ENCODE measurements at places on chromosomes 7 and 10.

GRCh38 chr7:149850716-149851115 is 12.5 kb downstream of the ZNF862 start:
- no peak for DNase-seq

GRCh38 chr10:70335246-70335613 is 47.2 kb downstream of the LRRC20 start:
- no peak for DNase-seq

- no peak for DNase-seq
These were observed 138.4 kb downstream of the MDFIC start for GRCh38 chr7:115060095-115060870.

DNA sequence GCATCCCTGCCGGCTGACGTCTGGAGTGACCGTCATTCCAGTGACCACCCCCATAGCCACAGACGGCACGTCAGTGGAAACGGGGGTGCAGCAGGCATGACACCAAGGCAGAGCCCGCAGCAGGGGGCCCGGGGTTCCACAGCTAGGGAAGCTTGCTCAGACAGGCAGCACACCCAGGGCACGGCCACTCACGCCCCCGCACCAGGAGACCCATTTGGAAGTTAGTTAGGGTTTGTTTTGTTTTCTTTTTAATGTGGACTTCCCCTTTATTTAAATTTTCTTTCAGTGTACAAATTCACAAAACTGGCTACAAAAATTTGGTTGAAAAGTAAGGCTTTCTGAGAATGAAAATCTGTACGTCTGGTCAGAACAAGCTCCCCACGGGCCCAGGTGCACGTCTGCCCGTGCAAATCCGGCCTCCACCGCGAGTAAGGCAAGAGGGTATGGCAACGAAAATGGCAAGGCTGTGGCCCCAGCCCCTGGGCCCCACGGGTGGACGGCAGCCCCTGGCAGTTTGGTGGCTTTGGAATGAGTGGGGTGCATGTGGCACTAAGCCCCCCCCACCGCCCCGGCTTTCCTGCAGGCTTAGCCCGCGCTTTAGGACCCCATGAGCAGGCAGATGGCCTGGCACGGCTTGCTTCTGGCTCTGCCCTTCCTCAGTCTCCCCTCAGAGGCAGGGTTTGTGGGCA is 124.2 kb downstream of the FAM53B start:
- DNase-seq, result no peak

DNA sequence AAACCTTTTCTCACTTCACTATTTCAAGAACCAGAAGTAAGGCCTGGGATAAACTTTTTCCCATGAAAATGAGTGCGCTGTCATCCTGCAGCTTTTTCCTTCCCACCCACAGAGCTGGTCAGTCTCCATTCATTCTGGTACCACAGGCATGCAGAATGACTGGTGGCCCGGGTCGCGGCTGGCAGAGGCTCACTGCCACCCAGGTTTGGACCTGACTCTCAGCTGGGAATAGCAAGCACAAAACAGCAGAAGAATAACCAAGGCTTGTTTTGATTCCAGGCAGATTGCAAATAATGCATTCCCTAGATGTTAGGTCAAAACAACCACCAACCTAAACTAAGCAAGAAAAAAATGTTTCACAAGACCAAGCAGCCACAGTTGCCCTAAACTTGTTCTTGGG is 190.5 kb upstream of the NRP1 start:
- no peak for DNase-seq

DNA sequence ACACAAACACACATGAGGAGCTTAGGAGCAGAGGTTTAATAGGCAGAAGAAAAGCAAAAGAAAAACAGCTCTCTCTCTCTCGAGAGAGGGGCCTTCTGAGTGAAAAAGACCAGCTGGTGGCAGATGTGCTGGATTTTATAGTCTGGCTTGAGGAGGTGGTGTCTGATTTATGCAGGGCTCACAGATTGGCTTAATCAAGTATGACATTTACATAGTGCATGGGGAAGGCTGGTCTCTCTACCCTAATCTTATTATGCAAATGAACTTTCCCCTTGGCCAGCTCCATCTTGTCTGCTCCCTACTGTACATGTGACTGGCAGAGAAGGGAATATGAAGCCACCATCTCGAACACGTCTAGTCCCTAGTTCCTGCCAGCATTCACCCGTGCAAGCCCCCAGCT is 219.5 kb upstream of the ZNF804B start:
- no peak for DNase-seq

DNA sequence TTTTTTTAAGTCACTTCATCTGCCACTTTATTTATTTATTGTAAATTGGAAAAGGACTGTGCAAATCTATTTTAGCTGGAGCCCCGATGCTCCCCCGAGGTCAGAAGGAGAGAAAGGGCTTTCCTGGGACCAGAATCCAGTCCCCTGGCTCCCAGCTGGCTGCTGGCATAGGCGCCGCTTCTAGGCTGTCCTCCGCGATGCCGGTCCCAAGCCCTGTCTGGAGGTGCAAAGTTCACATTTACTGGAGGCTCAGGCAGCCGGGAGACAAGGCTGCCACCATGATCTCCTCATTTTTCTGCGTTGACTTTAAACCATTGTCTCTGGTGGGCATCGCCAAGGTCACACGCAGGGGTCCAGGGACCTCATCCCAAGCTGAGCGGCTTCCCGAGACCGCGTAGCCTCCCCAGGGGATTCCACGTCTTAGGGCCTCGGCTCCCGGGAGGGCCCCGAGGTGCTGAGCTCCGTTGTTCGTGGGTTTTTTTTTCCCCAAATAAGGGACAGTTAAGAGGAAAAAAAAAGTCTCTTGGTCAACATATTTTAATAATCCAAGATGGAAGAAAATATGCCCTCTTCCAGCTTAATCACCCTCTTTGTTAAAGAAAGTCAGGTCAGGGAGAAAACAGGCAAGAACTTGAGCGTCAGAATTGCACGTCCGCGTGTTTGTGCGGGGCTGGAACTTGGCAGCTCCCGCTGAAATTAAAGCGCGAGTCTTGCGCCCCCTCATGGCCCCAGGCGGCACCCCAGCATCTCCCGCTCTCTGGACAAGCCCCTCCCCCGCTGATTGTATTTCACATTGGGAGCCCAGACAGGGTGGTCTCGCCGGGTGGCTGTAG is 11.9 kb downstream of the RGR start:
- peak; percentile 76 for DNase-seq

DNA sequence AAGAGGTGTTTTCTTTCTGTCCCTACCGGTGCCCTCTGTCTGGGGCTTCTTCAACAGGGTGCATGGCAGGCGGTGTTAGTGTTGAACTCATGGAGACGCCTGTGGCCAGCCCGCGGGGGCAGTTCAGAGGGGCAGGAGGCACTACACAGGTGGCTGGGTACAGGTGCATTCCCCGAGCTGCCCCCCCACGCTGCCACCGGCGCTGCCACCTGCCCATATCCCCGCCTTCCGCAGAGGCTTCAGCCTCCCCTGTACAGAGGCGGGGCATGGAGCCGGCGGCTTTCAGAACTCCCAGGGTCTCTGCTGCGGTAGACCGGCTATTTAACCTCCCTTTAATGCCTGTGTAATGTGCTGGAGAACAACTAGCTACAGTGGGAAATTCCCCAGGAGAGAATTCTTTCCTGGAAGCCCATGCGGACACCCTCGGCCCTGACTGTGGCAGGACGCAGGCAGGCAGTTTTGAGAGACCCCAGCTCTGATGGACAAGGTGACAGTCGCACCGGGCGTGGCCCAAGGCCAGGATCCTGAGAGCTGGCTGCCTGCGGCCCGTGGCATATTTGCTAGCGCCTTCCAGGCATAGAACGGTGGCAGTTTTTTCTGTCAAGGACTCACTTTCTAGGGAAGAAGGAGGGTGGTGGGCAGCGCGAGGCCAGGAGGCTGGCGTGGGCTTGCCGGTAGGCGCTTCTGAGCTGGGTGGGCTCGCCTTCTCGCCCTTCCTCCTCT is 53.7 kb upstream of the ZNF32 start:
- no peak for DNase-seq

DNA sequence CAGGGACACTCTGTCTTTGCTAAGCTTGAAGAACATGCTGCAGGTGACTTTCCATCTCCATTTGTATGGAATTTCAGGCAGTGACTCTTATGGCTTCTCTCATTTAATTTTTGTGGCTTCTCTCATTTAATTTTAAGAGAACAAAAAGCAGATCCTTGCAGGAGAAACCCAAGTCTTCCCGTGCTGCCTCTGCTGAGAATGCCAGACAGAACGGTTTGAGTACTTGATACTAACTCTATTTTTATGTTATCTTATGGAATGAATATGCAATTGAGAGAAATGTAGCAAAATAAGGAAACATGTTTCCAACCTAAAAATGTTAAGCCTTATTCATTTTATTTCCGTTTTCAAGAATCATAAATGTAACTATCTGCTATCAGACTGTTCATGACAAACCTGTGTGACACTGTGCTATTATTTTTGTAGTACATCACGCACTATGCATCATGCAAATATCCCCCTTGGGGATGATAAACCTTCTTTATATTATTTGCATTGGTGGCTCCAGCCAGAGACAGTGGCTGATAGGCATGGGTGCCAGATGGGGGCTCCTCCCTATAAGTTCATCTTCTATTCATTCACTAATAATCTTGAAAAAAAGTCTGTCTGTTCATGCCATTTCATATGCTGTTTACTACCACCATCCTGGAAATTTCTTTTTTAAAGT is 6.9 kb upstream of the RAPGEF5 start:
- no peak for DNase-seq

- DNase-seq, result peak; percentile 20
These were observed 9.9 kb upstream of the LIPM start for GRCh38 chr10:88792661-88793060.

GRCh38 chr7:140084972-140085371 is 22.2 kb upstream of the PARP12 start:
- DNase-seq, result no peak

DNA sequence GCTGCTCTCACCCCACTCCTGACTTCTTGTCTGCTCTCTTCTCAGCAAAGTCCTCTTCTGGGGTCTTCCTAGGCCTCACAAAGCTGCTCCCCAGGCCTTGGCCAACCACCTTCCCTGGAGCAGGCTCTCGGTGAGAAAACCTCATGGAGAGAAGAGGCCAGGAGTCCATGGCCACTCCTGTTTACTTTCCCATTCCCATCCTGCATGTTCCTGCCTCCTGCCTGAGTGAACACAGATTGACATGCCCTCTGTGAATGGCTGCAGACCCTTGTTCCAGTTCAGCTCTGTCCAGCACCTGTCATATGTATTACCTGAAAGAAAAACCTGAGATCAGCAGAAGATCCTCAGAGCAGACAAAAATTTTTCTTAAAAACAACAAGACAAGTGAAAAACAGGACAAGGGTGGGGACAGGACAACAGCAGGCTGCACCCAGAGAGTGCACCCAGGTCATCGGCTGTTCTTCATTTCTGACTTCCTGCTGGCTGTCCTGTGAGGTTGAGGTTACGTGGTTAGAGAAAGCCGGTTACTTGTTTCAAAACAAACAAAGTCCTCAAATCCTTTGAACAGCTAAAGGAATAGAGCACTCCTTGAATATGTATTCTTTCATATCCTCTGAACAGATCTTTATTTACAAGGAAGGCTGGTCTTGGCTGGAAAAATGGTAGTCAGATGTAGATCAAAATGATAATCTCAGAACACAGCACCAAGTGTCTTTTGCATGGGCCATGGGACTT is 34.0 kb upstream of the DLD start:
- no peak for DNase-seq

DNA sequence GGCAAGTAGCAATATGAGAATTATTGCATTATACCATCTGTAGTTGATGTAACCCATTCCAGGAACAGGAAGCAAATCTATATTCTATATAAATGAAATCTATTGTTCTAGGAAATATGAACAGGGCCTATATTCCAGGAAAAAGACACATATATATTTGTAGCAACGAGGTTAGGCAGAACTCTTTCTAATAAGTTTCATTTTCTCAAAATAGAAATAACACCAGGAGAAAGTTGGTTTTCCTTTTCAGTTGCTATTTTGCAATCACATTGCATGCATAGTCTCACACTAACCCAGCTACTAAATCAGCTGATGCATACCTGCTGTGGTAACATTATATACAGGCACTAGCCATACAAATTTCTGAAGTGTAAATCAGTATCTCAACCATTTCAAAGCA is 6.2 kb upstream of the IFIT2 start:
- DNase-seq, result no peak

GRCh38 chr7:34747867-34748727 is 90.1 kb downstream of the NPSR1 start:
- peak; percentile 64 for DNase-seq

- DNase-seq, result no peak
These were observed 8.7 kb downstream of the DBF4 start for GRCh38 chr7:87885018-87885417.

DNA sequence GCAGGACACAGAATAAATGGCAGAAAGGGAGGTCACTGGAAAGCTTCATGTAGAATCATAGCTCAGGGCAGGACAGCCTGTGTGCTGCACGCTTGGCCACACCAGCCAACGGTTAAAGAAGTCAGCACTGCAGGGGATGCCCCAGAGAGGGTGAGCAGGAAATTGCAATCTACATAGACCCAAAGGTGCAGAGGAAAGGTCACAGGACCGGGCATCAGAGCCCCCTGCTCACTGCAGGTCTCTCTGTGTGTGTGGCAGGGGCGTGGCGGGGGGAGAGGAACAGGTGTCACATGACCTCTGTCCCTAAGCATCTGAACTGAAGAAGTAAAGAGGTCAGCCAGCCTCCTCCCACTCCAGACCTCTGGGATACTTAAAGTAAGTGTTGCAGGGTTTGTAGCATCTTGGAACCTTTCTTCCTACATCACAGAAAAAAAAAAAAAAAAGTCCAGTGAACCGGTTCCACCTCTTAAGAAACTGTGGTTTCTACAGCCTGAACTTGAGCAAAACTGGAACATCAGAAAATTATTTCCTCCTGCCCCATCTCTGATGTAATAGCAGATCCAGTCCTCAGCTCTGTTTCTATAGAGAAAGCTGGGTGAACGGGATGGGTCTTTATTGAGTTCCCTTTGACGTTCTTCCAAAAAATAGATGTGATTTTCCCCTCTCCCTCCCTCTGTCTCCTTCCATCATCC is 64.3 kb downstream of the RGS10 start:
- DNase-seq, result no peak

DNA sequence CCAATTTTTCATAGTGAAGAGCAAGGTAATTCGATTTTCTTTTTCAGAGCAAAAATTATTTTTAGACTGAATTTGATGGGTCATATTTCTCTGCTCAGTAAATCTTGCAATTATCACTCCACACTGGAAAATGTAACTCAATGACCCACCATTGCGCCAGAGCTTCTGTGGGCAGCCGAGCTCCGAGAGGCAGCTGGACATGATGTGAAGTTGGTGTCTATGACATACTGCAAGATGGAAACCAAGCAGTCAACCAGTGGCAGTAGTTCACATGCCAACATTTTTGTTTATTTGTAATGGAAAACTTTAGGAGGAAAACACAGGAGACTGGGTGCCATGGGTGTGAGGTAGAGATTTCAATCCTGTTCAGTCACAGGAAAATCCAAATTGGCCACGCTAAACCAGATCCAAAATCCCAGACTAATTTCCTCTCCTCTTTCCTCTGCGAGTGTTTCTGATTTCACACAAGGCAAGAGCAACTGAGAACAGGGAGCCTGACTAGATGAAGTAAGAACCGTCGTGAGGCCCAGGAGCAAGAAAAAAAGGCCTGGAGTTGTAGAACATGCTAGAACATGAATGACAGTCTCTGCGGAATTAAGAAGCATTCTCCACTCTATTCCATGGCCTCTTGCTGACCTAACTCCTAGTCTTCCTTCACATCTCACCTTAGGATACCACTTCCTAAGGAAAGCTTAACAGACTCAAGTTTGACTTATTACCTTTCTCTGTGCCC is 39.3 kb downstream of the CALD1 start:
- DNase-seq, result no peak

- DNase-seq, result no peak
These were observed 7.9 kb downstream of the PANK1 start for GRCh38 chr10:89637113-89637512.

Measured in psoas muscle (tissue), 8 donors.